GM23338 (cell line): ENCODE measurements at places on chromosomes 11 and 22. TPM values are rescaled to one million over a fixed set of nuclear protein-coding genes. Genes with fewer than 3 reads are reported as not detected.

DNA sequence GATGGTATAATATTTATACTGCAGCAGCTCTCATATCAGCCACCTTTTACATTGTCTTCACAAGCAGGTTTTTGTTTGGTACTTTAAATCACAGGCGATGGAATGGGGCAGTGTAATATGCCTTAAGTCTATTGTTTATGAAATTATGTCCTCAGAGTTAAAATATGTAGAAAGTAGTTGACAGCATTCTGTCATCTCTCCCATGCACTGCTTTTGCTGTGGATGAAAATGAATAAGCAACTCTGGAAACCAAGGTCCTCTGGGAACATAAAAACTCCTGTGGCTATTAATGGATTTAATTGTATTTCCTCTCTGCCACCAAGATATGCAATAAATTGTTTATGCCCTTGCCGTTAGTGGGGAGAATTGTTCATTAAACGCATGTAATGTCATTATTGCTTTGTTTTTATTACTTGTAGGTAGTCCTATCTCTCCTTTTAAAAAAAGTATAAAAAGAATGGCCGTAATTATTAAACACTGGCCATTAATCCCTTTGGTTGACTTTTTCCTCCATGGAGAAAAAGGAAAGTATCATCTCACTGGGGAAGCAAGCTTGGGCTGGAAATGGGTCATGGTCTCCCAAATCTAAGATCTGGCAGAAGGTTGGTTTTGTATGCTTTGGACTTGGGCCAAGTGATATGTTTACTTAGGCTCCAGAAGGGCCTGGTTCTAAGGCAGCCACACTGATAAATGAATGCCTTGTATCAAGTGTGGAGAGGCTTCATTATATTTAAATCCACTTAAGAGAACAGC is 13.1 kb downstream of the PACS1 start:
- no peak for DNase-seq

- no peak for DNase-seq
These were observed 38.7 kb downstream of the GDPD4 start for GRCh38 chr11:77262803-77263202.

DNA sequence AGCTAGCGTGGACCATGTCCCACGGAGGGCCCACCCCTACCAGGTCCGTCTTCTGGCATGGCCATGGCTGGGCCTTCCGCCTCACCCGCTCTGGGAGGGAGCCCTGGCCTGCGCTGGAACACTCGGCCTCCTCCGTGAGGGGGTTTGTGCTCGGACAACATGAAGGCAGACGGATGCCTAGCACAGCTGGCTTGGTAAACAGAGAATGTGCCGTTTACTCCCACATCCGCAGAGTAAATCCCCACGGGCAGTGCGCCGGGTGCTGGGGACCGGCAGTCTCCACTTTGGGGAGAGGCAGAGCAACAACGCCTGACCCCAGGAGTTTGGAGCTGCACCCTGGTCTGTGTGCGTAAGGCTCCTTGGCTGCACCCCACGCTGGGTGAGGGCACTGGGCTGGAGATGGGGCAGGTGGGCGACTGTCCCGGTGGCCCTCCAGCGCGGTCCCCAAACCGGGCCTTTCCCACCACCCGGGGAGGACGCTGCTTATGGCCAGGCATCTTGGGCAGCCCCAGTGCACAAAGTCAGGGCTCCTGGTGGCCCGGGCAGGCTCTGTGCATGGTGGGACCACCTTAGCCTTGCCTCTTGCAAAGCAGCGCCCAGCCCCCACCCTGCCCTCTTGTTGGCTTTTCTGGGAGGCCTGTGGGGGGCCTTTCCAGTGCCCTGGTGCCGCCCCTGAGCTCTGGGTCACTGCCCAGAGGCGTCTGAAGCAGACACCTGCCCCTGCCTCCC is 30.7 kb upstream of the MUC5AC start:
- DNase-seq = no peak

DNA sequence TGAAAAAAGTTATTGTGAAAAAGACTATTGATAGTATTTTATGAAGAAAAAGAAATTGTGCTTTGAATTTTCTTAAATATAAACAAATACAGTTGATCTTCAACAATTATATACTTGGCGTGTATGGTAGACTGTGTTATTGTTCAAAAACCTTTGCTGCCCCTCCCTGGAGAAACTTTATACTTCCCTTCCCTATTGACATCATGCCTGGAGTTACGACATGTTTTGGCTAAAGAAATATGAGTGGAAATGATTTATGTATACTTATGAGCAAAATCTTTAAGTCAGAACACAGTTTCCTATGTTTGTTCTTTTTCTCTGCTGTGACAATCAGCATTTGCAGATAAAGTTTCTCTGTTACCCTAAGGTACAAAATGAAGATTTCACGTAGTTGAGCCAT is 243.8 kb downstream of the TMEM135 start:
- DNase-seq = no peak

DNA sequence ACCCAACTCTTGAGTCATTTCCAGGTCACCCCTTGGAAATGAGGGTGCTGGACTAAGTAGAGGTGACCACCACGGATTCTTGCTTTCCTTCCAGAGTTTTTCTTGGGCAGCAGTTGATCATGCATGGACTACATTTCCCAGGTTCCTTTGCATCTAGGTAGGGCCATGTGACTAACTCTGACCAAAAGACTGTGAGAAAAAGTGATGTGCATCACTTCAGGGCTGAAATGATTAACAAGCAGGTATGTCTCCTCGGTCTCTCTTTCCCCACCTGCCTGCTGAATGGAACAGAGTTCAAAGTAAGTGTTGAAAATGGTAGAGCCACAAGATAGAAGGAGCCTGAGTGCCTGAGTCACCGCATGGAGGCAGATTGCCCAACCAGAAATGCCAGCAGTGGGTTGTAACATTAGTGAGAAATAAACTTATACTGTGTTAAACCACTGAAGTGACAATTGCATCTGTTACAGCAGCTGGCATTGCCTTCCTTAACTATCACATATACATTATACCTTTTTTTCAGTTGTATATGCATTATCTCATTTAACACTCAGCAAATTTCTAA is 113.5 kb downstream of the MN1 start:
- DNase-seq = peak; percentile 59

DNA sequence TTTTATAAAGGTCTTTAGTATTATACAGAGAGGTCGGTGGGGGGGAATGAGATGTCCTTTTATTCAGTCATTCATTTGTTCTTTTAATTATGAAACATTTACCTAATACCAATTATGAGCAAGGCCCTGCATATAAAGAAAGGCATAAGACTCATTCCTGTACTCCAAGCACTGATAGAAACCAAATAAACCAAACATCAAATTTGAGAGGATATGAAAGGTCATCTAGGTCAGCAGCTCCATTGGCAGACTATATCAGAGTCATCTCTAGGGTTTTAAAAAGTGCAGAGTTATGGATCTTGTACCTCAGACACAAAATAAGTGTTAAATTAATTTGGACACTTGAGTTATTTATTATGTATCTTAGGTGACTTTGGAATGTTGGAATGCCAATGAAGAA is 71.5 kb downstream of the CASP12 start:
- DNase-seq = no peak

The SYT7 gene
- 7.0 and 10.3 TPM in 2 replicates for total RNA-seq

The DHCR7 gene
- 166 and 175 TPM in 2 replicates for total RNA-seq

GRCh38 chr22:19943082-19944026 is 1.7 kb upstream of the TXNRD2 start:
- peak; percentile 49 for DNase-seq

GRCh38 chr11:33000181-33000580 is 15.5 kb upstream of the DEPDC7 start:
- no peak for DNase-seq

DNA sequence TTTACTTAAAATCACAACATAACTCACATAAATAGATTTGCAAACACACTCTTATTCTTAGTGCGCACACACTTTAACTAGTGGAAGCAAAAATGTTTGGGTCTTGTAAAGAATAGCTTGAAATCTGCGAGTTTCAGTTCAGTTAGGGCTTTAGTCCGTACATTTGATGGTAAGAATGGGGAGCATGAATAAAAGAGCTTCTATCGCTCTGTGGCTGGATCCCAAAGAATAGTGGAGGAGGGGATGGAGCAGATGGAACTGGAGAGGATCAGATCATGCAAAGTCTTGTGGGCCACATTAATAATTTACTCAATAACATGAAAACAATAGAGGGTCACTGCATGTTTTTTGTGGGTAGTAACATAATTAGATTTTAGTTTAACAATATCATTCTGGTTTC is 44.3 kb downstream of the DNHD1 start:
- no peak for DNase-seq

DNA sequence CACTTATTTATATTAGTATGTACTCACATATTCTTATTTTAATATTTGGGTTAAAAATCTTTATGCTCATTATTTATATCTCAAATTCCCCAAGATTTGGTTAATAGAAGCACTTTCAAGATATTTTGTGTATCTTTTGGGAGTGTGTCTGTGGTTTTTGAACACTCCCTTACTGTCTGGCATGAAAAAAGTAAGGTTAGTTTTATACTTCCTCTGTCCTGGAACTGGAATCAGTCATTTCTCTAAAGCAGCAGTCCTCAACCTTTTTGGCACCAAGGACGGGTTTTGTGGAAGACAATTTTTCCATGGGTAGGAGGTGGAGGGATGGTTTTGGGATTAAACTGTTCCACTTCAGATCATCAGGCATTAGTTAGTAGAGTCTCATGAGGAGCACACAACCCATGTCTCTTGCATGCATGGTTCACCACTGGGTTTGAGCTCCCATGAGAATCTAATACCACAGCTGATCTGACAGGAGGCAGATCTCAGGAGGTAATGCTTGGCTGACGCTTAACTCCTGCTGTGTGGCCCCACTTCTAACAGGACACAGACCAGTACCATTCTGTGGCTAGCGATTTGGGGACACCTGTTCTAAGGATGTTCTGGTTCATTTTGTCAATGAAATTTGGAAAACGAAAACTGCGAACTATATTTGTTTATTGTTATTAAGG is 60.2 kb downstream of the CASP12 start:
- no peak for DNase-seq

The POTEH gene
- not detected in 2 replicates for total RNA-seq

DNA sequence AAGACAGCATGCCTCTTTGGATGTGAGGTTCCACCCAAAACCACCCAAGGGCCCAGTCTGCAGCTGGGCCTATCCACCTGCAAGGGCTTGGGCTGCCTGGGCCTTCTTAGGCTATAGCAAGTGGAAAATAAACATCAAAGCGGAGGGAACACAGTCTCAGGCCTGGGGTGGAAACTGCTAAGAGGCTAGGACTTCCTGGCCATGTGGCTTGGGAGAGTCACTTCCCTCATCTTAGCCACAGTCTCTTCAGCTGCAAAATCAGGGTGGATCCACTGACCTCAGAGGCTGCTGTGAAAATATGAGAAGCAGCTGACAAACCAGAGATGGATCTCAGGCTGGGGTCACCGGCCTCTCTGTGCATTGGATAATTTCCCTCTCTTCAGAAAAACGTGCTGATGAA is 30.6 kb upstream of the TFIP11 start:
- DNase-seq = no peak

DNA sequence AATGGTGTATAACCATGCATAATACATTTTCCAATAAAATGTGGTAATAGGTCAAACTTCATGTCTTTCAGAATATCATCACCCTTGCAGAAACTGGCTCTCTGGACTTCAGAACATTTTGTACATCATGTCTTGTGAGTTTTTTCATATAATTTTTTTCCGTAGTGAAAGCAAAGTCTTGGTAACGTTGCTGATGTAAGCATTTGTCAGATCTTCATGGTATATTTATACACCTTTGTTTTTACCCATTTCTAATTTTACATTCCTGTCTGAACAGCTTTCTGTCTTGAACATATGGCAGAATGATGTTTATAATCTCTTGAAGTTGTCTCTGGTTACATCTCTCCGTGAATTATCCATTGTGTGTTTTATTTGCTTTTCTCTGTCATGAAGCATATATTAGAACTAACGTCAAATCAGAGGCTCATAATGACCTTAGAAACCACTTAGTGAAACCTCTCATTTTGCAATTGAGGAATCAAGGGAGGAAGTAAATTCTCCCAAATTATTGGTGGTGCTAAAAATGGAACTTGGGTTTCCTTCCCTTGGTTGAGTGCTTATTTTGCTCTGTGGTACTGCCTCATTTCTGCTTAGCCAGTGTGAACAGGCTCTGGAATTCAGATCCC is 37.4 kb downstream of the CSRP3 start:
- no peak for DNase-seq

DNA sequence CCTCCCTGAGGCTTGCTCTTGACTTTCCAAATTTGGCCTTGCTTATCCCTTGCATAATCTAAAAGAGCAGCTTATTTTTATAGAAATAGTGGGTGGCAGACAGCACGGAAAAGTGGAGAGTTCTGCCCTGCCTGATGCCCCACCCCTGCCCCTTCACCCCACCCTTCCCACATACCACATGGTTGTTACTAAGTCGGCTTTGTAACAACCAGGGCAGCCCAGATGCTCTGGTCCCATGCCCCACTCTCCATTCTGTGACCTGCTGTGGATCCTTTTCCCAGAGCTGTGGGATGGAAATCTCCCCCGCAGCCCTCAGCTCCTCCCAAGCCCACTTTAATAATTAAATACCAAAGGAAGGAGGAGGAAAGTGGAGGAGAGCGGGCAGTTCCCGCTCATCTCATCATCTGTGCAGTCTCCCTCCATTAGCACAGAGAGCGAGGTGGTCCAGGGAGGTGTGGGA is 10.9 kb downstream of the MRGPRF start:
- no peak for DNase-seq

DNA sequence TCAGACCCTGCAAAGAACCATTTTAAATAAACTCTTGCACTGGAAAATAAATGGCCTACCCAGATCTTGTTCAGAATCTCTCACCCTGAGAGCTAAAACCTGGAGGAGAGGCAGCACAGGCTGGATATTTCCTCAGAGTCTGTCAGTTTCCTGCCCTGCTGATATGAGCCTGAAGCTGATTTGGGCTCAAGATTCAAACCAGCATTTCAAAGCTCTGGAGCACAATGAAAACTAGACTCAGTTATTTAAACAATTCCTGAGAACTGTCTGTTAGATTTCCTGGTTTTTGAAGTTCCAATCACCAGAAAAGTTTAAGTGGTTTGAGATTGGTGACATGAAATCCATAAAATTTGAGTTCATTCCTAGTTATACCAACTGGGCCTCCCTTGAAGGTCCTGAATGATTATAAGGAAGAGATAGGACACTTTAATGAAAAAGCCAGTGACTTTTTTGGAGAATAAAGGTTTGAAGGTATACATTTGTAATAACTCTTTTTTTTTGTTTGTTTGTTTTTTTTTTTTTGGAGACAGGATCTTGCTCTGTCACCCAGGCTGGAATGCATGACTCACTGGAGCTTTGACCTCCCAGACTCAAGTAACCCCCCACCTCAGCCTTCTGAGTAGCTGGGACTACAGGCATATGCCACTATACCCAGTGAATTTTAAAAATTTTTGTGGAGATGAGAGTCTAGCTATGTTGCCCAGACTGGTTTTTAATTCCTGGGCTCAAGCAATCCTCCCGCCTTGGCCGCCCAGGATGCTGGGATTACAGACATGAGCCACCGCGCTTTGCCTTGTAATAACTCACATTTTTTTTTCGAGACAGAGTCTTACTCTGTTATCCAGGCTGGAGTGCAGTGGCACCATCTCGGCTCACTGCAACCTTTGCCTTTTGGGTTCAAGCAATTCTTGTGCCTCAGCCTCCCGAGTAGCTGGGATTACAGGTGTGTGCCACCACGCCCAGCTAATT is 8.0 kb upstream of the ESAM start:
- no peak for DNase-seq

The IFTAP gene
- 17.1 and 19.8 TPM in 2 replicates for total RNA-seq

The MS4A6E gene
- not detected in 2 replicates for total RNA-seq
